ENCODE measurements at places on chromosomes 11 and 22.

DNA sequence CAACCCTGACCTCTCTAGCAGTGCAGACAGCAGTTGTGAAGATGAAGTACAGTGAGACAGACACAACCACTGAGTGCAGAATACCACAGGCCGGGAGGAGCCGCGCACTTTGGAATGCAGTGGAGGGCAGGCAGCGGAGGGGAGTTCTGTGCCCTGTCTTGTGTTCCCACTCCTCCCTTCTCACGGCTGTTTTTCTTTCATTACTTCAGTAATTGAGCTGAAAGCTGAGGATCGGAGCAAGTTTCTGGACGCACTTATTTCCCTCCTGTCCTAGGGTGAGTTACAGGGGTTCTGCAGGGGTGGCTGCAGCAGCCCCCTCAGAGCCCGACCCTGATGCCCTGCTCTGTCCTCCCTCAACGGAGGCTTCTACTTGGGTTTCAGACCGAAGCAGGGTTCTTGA lies 5.6 kb downstream of the CLDN5 start:
- DNase-seq = no peak

- DNase-seq = no peak
These were observed 340.7 kb downstream of the MIAT start for GRCh38 chr22:26998129-26998528.

GRCh38 chr11:125164091-125164421 lies 495 bp upstream of the PKNOX2 start:
- DNase-seq = no peak

DNA sequence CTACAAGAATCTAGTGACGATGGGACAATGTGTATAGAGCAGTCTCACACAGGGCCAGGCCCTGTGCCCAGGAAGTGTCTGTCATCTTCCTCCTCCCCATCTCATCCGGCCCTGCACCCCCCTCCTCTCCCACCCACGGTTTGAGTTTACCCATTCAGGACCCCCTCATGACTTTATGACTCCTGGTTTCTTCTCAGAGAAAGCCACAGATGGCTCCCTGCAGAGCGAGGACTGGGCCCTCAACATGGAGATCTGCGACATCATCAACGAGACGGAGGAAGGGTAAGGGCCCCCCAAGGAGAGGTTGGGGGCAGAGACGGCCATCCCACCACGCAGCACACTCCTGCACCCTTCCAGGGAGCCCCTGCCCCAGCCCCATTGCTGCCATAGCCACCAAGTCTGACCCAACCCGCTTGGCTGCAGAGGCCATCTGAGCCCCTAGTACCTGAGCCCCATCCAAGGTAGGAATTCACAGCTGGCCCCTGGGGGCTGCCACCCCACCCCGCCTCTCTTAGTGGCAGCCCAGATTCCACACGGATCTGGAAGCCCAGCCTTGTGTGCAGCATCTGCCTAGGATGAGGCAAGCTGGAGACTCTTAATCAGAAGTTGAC lies 18.1 kb downstream of the TOM1 start:
- no peak for DNase-seq

DNA sequence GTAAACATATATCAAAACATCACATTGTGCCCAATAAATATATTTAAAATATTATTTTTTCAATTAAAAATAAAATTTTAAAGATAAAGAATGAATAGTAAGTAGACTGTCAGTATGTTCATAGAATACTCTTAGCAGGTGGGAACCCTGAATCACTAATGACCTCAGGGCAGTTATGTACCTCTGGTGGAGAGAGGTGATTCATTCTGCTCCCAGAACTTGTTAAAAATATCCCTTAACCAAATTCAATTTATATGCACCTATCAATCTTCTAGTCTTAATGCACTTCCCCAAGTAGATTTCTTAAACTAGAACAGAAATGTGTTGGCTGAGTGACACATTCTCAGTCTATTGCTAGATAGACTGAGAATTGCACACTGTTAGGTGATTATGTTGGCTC lies 183.9 kb upstream of the SYN3 start:
- no peak for DNase-seq

- no peak for DNase-seq
These were observed 60.0 kb downstream of the FAM181B start for GRCh38 chr11:82673631-82674030.

- DNase-seq = no peak
These were observed 1126.9 kb downstream of the BRD1 start for GRCh38 chr22:48700566-48701295.

DNA sequence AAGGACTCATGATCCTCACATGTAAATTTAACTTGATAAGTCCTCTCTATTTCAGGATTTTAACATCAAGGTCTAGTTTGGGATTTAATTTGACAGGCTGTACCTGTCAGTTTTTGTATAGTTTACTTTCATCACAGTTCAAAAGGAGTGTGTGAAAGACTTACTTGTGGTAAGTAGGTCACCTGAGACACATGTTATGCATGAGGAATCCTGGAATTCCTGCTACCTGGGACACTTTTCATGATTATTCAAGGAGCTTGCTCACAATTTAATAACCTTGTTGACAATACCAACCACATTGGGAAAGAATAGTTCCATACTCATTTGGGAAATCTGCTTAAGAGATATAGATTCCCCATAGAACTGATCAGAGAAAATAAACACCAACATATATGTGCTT lies 15.8 kb upstream of the SLC36A4 start:
- no peak for DNase-seq

DNA sequence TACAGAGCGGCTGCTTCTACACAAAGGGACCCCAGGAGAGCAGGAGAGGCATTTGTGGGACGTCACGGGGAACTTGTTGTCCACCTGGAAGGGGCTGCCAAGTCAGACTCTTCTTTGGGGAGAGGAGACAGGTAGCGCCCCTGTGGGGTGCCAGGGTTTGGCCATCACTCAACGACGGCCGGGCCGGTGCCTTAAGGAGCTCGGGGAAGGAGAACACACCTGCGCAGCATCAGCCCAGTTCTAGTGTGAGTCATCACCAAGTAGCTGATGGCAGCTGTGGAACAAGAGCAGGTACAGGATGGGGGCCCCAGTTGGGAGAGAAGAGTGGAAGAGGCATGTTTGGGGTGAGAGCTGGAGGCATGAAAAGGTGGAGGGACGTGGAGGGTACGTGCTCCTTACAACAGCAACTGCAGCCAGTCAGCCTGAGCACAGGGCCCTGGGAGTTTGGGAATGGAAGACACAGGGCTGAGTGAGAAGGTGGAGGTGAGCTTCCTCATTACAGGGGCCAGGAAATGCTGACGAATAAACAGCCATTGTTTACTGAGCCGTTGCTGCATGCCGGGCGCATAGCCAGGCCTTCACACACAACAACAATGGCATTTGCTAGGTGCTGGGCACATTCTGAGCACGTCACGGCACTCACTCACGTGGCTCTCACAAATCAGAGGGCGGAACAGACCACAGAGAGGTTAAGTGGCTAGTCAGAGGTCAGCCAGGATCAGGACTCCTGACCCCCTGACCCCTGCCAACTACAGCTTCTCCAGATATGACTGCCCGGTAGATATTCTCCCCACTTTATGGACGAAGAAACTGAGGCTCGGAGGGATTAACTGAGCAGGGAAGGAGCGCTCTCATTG lies 29.1 kb upstream of the TP53I11 start:
- DNase-seq = no peak

GRCh38 chr22:27654546-27655445 lies 146.8 kb downstream of the MN1 start:
- DNase-seq = no peak

DNA sequence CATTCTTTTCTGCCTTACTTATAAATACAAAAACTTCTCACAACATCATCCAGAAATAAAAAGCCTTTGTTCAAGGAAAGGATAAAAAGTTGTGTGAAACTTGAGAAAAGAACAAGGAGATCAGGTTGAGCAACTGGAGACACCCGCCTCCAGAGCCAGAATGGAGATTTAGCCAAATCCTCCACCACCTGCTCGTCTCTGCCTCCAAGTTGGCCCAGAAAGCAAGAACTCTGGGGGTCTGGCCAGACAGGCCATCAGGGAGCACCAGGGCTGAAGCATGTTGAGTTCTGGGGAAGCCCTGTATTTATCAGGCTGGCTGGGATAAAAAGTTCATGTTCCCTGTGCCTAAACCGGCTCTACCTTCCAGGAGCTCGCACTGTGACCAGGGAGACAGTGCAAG lies 14.9 kb downstream of the SMCO4 start:
- no peak for DNase-seq

DNA sequence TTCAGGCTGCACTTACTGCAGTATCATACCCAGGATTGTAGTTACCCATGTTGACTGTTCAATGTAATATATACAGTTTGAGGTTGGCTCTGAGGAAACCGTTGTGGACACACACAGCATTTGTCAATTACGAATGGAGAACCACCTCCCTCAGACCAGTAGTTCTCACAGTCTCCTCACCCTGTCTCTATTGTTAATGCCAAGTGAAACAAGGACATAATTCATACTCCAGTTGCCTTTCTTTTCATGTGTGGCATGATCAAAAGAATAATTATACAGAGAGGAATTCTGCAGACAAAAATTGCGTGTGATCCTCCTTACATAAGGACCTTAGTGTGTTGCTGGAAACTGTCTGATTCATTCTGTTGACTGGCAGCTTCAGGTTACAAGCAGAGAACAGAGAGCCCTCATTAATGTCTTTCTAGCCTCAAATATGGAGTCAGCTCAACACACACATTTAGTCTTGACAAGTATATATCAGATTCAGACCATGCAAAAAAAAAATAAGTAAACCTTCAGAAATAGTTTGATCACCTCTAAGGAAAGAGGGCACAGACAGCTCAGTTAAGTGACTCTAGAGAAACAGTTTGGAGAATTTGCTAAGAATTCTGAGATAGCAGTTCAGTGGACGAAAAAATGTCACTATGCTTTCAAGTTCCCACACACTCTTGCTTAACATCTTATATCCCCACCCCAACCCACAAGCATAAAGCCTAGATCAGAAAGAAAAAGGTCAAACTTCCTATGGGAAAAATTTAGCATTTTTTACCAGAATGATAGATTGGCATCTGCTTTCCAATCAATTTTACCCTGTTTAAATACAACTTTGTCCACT lies 96.1 kb downstream of the MAML2 start:
- no peak for DNase-seq

GRCh38 chr11:84580428-84580827 lies 1046.7 kb downstream of the DLG2 start:
- DNase-seq = no peak

GRCh38 chr11:35968386-35969088 lies 24.7 kb downstream of the LDLRAD3 start:
- no peak for DNase-seq

- DNase-seq = no peak
These were observed 204 bp downstream of the FADS2 start for GRCh38 chr11:61828379-61828628.

- no peak for DNase-seq
These were observed 308.3 kb upstream of the NCAM1 start for GRCh38 chr11:112652786-112653390.

DNA sequence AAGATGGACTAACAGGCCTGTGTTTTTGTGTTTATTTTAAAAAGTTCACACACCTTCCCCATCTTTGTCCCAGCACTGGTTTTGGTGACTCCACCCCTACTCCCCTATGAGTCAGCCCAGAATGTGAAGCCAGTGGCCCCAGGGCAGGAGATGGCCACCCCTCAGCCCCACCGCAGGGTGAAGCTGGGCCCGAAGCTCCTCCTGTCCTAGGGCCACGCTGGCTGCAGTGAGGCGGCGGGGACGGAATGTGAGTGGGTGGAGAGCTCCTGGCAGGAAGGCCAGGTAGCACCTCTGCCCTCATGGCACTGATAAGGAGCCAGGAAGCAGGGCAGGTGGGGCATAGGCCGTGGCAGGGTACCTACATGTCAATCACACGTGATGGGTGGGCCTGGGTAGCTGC lies 39.9 kb downstream of the SGSM3 start:
- DNase-seq = no peak

- peak; percentile 95 for DNase-seq
These were observed 2.0 kb upstream of the FERMT3 start for GRCh38 chr11:64204464-64204989.

DNA sequence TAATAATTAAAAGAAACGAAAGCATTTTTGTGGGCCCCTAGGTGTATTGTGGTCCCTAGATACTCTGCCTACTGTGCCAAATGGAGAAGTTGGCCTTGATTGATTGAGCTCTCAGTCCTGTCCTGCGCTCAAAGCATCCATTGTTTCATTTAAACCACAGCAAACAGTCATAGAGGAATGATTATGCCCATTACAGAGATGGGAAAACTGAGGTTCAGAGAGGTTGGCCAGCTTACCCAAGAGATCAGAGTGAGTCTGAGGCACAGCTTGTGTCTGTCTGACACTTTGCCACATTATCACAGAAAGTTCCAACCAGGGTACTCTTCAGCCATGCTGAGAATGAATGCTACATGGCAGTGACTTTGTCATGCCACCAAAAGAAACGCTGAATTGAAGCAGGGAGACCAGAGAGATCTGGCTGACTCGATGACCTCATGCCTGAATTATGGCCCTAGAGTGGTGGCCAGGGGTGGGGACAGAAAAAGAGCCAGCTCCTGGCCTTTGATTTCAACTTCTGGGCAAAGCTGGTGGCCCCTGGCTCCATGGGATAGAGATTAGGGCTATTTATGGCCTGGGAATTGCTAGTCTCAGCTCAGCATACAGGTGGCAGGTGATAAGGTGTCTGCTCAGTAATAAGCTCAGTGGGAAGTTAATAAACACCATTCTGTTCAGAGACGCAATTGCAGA lies 180.5 kb downstream of the MIAT start:
- DNase-seq = no peak

DNA sequence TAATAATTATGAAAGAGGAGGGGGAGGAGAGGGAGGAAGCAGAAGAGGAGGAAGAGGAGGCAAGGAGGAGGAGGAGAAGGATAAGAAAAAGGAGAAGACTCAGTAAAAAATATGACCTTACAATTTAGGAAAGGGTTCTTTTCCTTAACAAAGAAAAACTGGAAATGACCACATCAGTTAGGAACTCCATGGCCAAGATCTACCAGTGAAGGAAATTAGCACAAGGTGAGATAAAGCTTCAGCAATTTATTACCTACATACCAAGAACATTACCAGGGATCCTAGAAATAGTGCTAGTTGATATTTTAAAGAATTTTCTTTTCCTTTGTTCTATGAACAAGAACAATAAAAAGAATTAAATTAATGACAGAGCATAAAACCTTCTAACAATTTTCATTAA lies 172.7 kb downstream of the LRRC4C start:
- DNase-seq = no peak

DNA sequence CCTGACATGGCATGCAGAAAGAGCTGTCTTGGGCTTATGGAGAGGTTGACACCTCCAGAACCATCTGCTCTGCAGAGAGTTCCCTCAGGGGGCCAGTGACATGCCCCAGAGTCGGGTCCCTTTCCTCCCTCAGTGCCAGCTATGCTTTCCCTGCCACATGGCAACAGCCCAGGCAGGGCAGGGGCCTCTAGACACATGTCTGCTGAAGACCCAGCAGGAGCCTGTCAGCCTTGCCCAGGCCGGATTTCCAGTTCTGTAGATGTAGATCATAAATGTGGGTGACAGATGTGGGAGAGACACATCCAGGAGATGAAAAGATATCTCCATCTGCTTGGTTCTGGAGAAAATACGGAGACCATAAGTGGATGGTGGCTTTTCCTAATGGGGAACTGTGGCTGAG lies 25.5 kb downstream of the NAV2 start:
- DNase-seq = no peak

- no peak for DNase-seq
These were observed 437.8 kb downstream of the DYNC2H1 start for GRCh38 chr11:103547024-103547423.

Measured in smooth muscle cell of the brain vasculature (primary cell).